Activated CD4-positive, alpha-beta T cell treated with anti-CD3 and anti-CD28 coated beads, Interleukin-2, amount 50 U/mL, for 4 hours (primary cell): ENCODE measurements at places on chromosomes 7 and 10.

DNA sequence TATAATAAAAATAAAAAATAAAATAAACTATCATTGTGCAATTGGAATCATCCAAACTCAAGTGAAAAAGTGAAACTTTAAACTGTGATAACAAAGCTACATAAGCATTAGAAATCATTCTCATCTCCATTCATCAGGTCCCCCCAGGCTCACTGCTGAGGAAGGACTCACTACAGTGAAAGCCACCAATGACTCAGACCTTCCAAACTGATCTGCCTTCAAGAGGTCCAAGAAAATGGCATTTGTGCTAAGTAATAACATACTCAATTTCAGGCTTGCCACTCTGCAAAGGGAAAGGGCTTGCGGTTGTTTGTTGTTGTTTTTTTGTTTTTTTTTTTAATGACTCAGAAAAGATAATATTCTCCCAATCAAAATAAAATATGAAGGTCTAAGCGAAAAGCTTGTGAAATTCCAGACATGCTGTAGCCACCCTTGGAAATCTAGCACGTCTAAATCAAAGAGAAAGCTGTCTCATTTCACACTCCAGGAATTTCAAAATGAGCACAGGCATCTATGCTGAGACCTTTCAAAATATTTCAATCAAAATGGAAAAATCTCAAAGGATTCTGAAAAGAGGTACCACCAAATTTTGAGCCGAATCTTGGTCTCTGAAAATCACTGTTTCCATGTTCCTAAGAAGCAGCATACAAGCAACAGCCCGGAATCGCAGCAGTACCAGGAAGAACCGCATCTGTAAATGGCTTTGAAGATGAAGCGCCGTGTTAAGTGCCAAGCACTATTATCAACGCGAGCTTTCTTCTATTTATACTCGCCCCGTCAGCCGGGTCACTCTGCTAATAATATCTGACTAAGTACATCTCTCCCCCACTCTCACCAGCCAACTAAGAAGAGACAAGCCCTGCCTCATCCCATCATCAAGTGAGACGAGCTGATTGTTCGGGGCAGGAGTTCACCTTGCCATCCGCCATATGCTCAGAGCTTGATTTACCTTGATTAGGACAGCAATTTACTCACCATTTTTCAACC is 13.5 kb downstream of the SFMBT2 start:
- no peak for DNase-seq

GRCh38 chr7:55280031-55280454 is 85.1 kb upstream of the LANCL2 start:
- DNase-seq, result peak; percentile 48

GRCh38 chr7:129271500-129272355 is 46.9 kb downstream of the AHCYL2 start:
- DNase-seq, result peak; percentile 59

DNA sequence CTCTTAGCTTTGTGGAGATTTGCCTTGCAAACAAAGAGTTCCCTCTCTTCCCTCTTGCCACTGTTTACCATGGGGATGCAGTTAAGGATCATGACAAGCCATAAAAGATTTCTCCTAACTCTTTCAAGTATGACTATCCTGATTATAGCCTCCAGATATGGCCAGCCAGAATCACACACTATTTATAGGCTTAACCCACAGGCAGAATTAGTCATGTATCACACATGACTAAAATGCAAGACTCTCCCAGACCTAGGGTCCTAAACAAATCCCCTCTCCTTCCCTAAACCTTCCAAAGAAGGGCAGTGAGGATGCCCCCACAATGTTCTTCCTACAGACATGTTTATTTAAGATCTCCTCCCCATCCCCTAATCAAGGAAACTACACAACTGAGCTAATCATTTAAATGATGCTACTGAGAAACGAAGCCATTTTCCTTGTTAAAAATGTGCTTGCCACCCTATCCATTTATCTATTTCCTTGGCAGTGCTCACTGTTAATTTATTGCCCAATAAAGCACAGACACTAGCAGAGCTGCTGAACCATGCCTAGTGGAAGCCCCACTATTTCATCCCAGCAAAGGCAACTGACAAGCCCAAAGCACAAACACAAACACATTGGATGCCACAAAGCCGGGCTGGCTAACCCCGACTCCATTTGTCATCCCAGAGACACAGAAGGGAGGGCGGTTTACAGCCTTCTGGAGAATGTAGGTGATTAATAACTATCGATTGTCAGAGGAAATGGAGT is 363.4 kb downstream of the KCNMA1 start:
- no peak for DNase-seq

GRCh38 chr10:310371-310770 is 175.1 kb downstream of the ZMYND11 start:
- no peak for DNase-seq

DNA sequence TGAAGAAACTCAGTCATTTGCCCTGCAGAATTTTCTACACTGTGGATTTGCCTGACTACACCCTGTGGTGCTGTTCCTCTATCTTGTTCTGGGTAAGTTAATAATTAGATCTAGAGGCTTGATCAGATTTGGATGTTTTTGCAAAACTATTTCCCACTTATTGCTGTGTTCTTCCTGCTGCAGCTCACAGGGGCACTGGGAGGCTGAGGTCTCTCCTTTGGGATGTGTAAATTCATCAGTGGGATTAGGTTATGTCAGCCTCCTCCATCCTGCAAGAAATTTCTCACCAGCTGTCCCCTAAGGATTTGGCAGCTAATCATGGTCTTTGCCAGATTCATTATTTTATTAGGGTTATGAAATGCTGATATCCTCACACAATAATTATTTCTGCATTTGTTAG is 148.1 kb upstream of the ZNF32 start:
- DNase-seq, result no peak

GRCh38 chr10:90912174-90912573 is 8.7 kb downstream of the ANKRD1 start:
- no peak for DNase-seq

DNA sequence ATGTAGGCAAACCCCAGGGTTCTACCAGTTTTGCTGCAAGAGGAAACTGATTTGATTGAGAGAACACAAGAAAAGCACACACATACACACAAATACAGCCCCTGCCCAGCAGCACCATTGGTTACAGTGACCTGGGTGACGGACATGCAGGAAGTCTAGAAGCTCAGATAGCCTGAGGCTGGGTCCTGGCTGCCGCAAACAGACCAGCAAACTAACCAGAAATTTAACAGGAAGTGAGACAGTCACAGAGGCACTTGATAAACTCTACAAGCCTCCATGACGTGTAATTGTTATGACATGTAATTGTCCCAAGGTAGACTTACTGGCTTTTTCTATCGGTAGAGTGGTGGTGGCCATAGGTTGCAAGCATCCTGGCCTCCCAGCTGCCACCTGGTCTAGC is 58.9 kb downstream of the PRKAR2B start:
- DNase-seq, result no peak

GRCh38 chr7:119802147-119802546 is 470.8 kb upstream of the KCND2 start:
- no peak for DNase-seq
